Mammary epithelial cell (primary cell): ENCODE measurements at places on chromosomes 11 and 22. TPM values are rescaled to one million over a fixed set of nuclear protein-coding genes. Genes with fewer than 3 reads are reported as not detected.
A peak's percentile ranks its signal among the peaks of the same experiment; 100 is the strongest.

DNA sequence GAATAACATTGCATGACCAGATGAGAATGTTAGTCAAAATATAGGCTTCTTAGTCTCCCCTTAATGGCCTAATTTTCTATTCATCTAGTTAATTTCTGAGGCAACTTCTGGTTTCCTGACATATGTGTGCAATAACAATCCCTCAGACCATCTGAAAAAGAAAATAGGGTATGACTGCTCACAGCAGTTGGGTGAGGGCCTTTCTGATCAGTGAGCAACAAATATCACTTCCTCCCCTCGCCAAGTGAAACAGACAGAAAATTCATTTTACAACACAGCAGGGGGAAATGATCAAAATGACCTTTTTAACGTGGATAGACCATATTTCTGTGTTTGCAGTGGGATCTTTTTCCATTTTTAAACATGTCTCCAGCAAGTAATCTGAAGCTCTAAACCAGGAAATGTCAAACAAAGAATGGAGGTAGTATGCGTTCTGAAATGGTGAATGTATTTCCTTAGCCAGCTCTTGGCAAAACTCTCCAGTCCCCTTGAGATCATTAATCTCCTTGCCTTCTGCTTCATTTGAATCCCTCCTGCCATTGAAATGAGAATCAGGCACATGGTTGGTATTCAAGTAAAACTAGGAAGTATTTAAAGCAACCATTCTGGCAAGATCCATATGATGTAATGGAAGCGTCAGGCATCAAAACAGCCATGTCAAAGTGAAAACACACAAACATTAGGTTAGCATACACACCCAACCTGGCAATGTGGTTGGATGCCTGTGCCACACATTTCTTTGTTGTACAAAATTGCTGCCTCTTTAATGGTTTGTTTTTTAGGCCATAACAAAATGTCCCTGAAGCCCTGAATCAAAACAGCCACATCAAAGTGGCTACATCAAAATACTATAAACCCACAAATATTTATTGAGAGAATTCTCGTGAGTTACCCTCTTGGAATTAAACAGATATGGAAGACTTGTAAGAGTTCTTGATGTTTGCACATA is 100.1 kb downstream of the SLC1A2 start:
- no peak for DNase-seq

DNA sequence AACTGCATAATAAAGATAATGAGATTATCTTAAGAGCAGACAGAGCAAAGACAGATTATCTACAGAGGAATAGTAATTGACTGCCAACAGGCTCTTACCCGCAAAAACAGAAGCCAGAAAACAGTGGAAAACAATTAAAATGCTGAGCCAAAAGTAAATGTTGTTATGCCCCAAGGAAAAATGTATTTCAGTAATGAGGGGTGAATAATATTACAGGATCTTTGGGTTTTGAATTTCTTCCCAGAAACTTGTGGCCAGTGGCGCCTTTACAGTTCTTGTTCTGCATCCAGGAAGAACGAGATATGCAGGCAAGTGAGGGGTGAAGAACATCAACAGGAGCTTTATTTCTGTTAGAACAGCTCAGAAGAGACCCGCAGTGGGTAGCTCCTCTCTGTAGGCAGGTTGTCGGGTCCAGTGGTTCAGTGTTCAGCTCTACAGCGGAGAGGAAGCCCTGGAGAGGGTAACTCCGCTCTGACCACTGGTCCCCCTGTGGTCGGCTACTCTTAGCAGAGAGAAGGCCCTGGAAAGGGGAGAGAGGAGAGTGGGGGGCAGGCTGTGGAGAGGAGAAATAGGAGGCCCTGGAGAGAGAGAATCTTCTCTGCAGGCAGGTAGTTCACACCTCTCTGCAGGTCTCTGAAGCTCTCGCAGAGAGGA is 51.8 kb upstream of the SC5D start:
- no peak for DNase-seq

DNA sequence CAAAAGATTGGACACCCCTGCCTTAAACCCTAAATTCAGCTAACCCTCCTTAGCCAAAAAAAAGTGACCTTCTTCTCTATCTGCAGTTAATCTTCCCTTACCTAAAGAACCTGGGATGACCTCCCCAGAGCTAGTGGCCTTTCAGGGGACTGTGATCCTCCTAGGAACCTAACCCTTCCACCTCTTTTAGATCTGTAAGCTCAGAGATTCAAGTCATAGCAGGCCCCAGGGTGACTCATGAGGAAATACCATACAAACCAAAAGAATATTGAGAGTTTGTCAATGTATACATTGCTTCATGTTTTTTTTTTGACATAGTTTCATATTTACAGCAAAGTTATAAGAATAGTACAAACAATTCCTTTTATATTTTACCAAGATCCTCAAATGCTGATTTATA is 38.3 kb upstream of the CXCR5 start:
- peak; percentile 82 for DNase-seq

- no peak for DNase-seq
Measured at GRCh38 chr11:2518983-2519340, 74.2 kb downstream of the KCNQ1 start.

- DNase-seq: peak; percentile 6
Measured at GRCh38 chr11:38392176-38392575, 1794.1 kb upstream of the RAG2 start.

GRCh38 chr11:117194267-117194666 is 4.9 kb upstream of the TAGLN start:
- DNase-seq: no peak

RAG2 gene
- not detected for total RNA-seq

DNA sequence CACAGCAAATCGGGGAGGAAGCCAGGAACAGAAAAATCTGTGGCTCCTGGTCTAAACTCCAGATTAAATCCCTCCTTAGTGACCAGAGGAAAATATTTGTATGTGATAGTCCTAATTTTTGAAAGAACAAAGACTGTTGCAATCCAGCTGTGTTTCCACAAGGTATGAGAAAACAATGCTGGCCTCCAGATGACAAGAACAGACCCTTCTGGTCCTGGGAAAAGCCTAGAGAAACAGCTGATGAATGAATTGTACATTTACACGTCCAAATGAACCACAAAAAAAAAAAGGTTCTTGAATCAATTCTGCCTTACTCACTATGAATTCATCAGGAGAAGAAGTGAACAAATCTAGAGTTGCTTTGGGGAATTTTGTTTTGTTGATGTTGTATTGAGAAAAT is 63.7 kb downstream of the ETS1 start:
- DNase-seq: peak; percentile 75

- DNase-seq: peak; percentile 37
Measured at GRCh38 chr11:100808904-100809491, 121.9 kb downstream of the ARHGAP42 start.
